ENCODE measurements at places on chromosomes 4 and X. TPM values are rescaled to one million over a fixed set of nuclear protein-coding genes. Genes with fewer than 3 reads are reported as not detected.

The GPR143 gene
- 10.9 TPM for total RNA-seq

The FMR1NB gene
- total RNA-seq: not detected

The HCFC1 gene
- 91.0 TPM for total RNA-seq

The CSAG1 gene
- total RNA-seq: not detected

The RAPGEF2 gene
- 41.4 TPM for total RNA-seq

The MAGEA9B gene
- not detected for total RNA-seq

The FMR1 gene
- 18.1 TPM for total RNA-seq

GRCh38 chrX:133579631-133580030 is 164.3 kb upstream of the GPC4 start:
- DNase-seq: no peak

- DNase-seq: no peak
These were observed 77.7 kb downstream of the RAP1GDS1 start for GRCh38 chr4:98338761-98339438.

DNA sequence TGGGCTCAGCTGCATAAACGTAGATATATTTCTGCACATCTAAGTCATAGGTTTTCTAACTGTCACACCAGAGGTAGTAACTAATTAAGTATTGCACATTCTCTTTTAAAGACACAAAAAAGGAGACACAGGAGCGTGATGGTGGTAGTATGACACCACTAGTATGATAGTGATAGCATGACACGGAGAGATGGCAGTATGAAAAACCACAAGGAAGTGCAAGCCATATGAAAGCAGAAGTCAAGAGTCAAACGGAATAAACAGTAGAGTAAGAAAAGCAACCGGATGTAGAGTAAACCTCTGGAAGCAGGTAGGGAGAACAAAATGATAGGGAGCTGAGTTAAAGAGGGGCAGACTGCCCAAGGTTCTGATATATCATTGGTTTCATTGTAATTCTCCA is 382.2 kb upstream of the INTU start:
- DNase-seq: no peak

DNA sequence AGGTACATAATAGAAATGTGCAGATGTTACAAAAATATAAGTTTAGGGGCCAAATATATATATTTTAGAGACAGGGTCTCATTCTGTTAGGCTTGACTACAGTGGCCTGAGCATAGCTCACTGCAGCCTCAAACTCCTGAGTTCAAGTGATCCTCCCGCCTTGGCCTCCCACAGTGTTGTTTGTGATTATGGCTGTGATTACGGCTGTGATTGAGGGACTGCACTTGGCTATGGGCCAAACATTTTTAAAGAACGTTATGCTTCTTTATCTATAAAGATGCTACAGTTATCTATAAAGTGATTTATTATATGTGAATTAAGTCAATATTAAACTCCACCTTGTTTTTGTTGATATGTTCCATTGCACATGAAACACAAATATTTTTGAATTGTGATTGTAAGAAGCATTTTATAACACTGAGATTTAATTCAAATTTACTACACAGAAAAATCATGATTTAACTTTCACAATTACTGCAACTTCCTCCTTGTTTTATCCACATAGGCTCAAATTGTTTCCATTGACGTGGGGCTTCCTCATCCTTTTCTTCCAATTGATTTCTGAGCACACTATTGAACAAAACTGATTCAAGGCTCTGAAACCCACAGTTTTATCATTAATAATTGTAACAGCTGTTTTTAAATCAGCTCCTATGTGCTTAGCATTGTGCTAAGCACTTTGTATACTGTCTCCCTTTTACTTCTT is 68.4 kb upstream of the BMPR1B start:
- DNase-seq: no peak

GRCh38 chrX:9180623-9181022 is 146.7 kb upstream of the FAM9B start:
- no peak for DNase-seq

DNA sequence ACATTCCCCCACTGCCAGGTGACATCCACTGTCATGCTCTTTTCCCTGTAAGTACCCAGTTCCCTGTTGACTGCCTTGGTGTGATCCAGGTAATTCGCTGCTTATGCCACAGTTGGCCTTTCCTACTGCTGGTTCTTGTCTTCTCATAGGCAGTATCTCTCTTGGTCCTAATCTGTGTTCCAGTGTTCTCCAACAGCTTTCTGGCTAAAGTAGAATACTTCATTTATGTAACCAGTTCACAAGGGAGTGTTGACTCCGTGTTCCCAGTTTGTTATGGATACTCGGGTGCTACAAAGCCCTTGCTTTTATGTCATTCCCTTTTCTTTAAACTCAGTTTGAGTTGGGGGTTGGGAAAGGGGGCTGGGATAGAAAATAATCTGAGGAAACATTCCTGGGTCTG is 98.4 kb downstream of the RS1 start:
- DNase-seq: no peak

DNA sequence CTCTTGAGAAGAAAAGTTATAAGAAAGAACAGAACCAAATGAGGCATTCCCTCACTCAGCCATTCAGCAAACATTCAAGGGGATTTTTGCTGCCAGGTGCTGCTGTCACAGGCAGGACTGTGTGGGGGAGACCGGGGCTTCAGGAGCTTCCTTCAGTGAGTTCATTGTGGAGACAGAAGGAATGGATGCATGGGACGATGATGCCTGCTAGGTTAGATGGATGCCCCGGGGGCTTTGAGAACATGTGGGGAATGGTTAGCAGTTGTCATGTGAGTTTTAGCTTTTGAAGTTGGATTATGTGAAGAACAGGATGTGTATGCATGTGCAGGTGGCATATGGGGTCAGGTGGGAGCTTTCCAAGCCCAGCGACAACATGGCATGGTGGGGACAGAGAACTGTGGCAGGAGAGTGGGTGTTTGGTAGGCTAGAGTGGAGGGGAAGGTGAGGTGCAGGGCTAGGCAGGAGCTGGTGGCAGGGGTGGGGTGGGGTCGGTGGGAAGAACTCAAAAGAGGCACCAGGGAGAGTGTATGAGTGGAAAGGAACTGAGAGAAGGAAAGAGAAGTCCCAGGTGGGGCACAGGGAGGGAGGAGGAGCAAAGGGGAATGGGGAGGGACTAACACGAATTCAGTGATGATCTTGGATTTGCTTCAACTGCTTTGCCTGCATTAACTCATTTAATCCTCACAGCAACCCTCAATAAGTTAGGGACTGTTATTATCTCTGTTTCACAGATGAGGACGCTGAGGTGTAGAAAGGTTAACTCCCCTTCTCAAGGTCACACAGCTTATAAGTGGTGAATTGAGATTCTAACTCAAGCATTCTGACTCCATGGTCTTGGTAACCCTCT is 8.4 kb downstream of the DCUN1D4 start:
- no peak for DNase-seq

DNA sequence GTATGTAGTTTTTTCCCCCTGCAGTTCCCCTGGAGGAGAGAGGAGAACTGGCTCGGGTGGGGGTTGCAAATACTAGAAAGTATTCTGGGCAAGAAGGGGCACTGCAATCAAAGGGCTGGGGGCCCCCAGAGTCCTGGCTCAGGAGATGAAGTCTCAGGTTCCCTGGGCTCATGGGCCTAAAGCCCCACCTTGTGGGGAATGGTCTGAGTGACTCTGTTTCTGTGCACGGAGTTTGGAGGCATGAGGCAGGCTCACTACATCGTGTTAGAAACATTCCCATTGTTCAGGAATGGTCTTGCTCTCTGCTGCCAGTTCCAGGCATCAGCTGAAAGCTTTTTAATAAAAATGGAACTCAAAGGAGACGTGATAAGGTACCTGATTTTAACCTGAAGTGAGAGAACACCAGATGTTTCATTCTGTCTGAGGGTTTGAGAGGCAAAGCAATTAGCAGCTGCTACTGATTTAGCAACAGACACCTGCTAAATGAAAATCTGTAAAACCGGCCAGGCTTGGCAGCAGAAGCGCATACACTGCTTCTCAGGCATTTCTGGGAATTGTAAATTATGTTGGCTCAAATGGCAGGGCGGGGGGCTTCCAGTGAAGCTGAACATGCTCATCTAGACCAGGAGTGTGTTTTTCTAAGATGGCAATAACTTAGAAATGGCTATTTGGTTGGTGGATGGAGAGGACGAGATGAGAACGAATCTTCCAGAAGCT is 122.7 kb downstream of the TMEM164 start:
- DNase-seq: no peak

GRCh38 chrX:40953369-40953768 is 131.9 kb upstream of the USP9X start:
- no peak for DNase-seq

DNA sequence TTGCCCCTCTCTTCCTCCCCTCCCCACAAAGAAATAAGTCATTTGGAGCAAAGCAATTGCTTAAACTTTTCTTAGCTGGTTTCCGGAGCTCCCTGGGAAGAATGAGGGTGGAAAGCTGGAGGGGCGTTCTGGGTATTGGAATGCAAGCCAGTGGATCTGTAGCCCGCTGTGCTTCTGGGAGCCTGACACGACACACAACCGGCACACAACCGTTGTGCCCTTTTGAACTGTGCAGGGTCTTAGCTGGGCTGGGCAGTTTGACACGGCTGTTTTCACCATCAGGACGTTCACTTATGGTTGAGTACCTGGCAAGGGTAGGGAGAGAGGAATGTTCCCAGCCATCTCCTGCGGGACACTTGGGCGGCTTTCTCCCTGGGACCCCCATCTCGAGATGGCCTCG is 38.3 kb downstream of the SHROOM2 start:
- no peak for DNase-seq

- DNase-seq: no peak
These were observed 3.4 kb downstream of the CXCL8 start for GRCh38 chr4:73743795-73744194.

DNA sequence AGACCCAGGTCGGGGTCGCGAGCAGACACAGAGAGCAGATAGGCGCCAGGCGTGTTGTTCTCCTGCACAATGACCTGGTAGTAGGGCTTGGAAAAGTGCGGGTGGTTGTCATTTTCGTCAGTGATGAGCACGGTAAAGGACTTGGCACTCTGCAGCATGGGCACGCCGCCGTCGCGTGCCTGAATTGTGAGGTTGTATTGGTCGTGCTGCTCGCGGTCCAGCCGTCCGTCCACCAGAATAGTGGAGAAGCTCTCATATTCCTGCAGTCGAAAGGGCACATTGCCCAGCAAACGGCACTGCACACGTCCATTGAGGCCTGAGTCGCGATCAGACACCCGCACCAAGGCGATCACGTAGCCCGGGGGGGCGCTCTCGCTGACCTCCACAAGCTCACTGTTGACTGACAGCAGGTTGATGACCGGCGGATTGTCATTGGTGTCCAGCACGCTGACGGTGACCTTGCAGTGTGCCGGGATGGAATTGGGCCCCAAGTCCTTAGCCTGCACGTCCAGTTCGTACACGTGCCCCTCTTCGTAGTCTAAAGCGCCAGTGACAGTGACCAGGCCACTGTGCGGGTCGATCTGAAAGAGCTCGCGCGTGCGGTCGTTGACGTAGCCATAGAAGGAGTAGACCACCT is 2.8 kb downstream of the PCDH19 start:
- DNase-seq: no peak

GRCh38 chrX:70452143-70452733 is 7.6 kb downstream of the DLG3 start:
- no peak for DNase-seq

- DNase-seq: no peak
These were observed 35.4 kb downstream of the MID2 start for GRCh38 chrX:107861056-107861455.

DNA sequence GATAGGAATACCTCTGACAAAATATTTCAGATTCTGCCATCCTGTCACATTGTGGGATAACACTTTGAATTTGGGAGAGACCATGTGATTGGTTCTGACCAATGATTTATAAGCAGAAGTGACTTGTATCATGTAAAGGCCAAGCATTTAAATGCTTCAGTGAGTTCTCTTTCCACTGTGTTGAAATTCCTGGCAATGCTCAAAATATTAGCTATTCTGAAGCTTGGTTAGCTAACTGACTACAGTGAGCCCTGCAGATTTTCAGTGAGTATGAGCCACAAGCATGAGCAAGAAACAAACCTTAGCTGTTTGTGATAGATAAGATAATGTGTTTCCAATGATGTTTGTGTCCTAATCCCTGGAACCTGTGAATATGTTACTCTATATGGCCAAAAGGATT is 562.8 kb upstream of the AADAT start:
- DNase-seq: no peak

DNA sequence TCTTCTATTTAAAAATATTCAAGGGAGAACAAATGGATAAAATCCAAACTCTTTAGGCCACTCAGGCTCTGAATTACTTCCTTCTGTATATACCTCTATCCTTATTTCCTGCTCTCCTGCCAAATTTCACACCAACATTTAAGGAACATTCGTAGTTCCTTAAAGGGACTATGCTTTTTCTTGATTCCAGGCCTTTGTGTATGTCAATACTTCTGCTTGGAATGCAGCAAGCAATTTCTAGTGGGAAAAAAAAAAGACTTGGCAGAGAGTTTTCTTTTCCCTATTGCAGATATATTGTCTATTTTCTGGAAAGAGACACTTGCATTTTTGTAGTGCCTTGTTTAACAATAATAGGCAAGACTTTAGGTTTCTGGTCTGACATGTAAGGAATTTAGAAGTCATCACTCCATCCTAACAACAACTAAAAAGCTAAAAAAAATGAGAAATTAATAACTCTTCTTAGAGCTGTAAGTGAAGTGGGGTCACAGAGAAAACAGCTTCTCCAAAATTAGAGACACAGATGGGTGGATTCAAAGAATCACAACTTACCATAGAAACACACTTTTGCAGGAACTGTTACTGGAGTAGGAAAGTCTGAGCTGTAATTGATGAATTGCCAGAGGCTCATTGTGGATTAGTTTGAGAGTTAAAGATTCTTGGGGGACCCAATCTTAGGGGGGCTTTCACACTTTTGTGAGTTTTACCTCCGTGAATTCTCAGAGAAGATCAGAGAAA is 2.1 kb upstream of the ADH5 start:
- DNase-seq: no peak

GRCh38 chr4:105710678-105711077 is 2.1 kb downstream of the GSTCD start:
- no peak for DNase-seq

DNA sequence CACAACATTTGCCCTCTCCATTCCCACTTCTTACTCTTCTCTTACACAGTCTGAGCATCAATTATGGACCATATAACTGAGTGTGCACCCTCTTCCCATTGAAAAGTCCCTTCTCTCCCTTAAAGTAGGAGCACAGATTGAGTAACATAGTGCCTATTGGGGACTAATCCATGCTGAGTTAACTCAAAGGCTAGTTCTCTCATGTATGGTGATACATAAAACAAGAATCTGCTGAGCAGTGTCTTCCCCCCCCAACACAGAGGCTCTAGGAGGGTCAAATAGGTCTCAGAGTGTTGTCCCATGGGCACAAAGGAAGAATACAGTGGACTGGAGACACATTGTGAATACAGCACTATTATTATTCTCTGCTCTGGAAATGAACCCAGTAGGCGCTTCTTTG is 274.6 kb upstream of the BOD1L1 start:
- no peak for DNase-seq

DNA sequence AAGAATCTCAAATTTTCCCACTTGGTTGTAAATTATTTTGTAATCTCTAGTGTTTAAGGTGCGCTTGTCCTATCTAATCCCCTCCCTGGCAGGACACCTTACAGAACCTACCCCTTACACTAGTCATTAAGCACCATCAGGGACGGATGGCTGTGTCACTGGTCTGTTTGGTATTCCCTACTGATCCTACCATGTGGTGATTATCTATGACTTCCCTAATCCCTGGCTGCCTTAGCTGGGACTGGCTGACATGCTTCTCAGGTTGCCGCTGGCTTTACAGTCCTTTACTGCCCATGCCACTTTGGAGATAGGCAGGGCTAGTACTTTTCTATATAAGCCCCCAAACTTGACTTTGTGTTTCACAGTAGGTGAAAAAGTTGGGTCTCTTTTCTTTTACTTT is 58.6 kb downstream of the ELOVL6 start:
- DNase-seq: no peak
